Vagina (tissue), 2 donors: ENCODE measurements at places on chromosomes 6 and 20. TPM values are rescaled to one million over a fixed set of nuclear protein-coding genes. Genes with fewer than 3 reads are reported as not detected.

The SEL1L2 gene
- not detected for total RNA-seq

The GTSF1L gene
- not detected for total RNA-seq

The IFT52 gene
- total RNA-seq = 28.0 TPM

The TCF21 gene
- 12.5 TPM for total RNA-seq

The POM121L2 gene
- total RNA-seq = not detected

The CHRNA4 gene
- total RNA-seq = 0.25 TPM

The HSPA1A gene
- total RNA-seq = 345 TPM

The CPXM1 gene
- 19.4 TPM for total RNA-seq

The TLDC2 gene
- 3.9 TPM for total RNA-seq

The VNN1 gene
- 2.0 TPM for total RNA-seq

The NMBR gene
- not detected for total RNA-seq
